ENCODE measurements at places on chromosomes 11 and 22.

GRCh38 chr11:114036147-114036811, 23.2 kb upstream of the ZBTB16 start:
- DNase-seq = peak; percentile 59

- no peak for DNase-seq
Observed at GRCh38 chr11:14193644-14194043, 165.3 kb downstream of the RRAS2 start.

DNA sequence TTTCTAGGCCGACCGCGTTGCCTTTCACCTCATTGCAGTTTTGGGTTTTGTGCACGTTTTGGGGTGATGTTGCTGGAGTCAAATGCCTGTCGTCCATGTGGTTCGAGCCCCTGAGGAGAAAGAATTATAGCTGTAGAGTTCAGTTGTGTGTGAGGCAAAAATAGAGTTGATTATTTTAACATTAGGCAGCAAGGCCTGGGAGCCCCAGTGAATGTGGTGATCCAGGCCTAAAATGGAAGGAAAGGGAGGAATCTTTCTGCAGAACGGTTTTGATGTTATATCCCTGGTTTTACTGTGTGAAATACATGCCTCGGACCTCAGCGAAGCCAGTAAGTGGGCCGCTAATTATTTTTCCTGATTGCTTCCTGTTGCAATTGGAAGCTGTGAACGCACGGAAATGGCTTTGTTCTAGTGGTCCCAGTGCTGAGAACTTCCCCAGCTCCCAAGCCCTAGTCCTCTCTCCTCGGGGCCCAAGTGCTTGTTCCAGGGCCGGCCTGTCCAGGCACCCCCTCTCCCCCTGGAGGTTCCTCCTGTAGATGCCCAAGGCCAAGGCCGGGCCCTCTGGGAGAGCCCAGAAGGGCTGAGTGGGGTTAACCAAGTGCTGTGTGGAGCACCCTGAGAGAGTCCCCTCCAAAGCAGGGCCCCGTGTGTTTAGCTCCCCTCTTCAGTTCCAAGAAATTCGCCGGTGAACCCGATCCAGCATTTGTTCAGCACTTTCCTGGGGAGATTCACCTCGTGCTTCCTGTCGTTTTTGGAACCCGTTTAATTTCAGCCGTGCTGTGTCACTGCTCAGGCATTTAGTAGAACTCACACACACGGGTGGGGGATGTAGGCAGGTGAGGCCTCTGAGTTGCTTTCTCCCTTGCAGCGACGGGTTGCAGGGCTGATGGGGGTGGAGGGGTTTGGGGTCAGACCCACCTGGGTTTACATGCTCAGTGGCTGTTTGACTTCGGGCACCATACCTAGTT, 2.1 kb downstream of the LRP5 start:
- no peak for DNase-seq

- no peak for DNase-seq
Observed at GRCh38 chr22:29259253-29259899, 8.4 kb downstream of the RHBDD3 start.

- peak; percentile 86 for DNase-seq
Observed at GRCh38 chr22:37166675-37167066, 17.0 kb upstream of the IL2RB start.

- no peak for DNase-seq
Observed at GRCh38 chr22:20982563-20982882, 426 bp downstream of the LZTR1 start.

DNA sequence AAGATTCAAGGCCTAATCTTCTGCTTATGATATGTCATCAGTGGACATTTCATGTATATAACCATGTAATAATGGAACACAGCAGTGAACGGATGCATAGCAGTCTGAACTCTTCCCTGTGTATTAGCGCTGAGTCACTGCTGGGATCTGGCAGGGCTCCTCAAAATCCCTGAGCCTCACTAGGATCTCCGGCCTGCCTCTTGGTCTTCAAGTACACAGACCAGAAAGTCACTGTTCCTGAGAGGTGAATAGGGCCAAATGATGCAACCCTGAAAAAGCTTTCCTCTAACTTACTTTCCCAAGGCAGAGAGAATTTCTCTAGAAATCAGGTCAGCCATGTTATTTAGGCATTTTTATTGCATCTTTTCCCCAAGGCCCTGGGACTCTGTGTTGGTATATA, 35.0 kb downstream of the POU2AF1 start:
- no peak for DNase-seq

DNA sequence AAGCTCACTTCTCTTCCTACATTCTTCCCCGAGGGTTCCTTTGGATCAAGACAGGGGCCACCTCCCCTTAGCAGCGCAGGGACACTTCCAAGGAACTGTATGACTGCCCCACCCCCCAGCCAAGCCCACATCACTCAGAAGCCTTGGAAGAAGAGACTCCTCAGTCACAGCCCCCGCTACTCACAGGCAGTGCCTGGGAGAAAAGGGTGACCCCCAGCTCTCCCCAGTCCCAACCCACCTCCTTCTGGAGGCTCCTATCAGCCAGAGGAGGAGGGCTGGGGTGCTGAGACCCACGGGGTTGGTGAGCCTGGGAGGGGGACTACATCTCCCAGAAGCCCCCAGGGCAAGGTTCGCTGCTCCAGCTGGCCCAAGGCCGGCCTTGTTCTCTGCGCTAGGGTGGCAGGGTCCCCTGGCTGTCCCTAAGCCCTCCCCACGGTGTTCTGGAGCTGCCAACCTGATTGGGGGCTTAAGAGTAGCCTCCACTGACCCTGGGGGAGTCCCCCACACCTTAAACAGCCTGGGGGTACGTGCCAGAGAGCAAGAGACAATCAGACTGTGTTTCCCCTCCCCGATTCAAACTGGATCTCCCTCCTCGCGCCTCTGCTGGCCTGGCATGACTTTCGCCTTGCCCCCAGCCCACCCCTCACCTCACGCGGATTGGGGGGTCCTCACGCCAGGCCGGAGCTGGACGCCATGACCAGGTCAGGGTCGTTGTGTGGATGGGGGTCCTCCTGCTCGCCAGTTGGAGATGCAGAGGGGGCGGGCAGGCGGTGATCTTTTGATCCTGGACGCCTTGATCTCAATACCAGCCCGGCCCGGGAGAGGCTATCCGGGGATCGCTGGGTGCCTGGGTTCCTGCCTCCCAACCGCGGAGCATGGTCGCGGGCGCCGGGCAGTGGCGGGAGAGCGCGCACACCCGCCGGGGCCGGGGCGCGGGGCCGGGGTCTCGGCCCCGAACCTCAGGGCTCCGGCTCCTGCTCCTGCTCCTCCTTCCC, 838 bp downstream of the BCL9L start:
- peak; percentile 54 for DNase-seq

DNA sequence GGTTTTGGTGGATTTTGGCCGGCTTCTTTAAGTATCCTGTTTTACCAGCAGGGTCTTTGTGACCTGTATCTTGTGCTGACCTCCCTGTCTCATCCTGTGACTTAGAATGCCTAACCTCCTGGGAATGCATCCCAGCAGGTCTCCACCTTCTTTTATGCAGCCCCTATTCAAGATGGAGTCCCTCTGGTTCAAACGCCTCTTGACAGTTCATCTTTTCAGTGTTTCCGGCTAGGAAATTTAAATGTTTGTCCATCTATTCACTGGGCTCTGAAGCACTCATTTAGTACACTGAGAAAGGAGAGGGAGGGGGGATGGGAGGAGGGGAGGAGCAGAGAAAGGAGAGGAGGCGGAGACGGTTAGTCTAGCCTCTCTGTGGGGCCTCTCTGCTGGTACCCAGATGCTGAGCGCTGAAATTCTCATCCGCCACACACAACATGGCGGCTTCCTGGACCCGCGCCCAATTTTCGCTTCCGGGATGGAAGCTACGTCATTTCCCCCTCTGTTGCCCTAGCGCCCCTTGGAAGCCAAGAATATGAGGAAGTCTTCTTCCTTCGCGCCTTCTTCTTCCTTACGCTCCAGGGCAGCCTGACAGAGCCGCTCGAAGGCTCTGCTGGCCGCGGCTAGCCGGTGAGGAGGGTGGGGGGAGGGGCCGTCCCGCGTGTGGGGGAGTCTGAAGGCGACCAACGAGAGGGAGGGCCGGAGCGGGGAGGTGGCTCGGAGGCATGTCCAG, 69.0 kb upstream of the SYT13 start:
- peak; percentile 89 for DNase-seq

DNA sequence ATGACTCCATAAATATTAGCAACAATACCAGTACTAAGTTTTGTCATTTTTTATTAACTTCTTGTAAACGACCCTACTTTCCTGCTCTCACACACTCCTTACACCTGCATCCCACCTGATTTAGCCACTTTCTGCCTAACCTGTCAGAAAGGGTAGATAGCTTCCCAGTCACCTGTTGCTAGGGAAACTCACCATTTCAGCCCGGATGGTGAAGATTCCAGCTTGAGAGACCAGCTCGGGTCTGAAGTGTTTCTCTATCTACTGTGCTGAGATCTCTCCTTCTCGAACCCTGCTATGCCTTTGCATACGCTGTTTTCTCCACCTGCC, at the start of gene PARVG:
PARVG (plus strand) TSS at position 220 of the 327 bp plus-strand sequence. CDS start 2,405 bp downstream, outside the sequence.
- DNase-seq = no peak

GRCh38 chr11:56783448-56784041, 35.0 kb upstream of the OR9G4 start:
- DNase-seq = no peak

- no peak for DNase-seq
Observed at GRCh38 chr11:134244593-134244992, 8.6 kb downstream of the THYN1 start.

DNA sequence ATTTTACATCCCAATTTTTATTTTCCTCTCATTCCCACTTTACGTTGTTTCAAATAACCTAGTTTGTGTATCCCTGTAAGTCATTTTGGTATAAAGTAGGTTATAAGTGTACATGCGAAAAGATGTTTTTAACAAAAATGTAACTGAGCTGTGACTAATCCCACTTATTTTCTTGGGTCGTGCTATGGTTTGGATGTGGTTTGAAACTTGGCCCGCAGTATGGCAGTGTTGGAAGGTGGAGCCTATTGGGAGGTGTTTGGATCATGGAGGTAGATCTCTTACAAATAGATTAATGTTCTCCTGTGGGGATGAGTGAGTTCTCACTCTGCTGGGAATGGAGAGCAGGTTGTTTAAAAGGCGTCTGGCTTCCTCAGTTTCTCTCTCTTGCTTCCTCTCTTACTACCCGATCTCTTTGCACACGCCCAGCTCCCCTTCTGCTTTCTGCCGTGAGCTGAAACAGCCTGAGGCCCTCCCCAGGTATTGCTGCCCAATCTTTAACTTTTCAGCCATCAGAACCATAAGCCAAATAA, 7.2 kb downstream of the RPL27A start:
- DNase-seq = no peak

- DNase-seq = no peak
Observed at GRCh38 chr11:7670641-7671040, 2.7 kb downstream of the CYB5R2 start.

DNA sequence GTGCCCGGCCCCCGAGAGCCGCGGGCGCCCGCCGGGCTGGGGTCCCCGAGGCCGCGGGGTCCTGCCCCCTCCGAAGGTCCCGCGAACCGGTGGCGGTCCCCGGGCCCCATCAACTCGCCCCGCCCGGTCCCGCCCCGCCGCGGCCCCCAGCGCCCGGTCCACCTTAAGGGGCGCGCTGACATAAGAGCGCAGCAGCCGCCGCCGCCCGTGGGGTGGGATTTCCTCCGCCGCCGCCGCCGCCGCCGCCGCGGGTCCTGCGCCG, at the start of gene ZDHHC8:
ZDHHC8 (plus strand) TSS at position 208 of the 262 bp plus-strand sequence. CDS start 144 bp downstream, outside the sequence.
- peak; percentile 53 for DNase-seq

GRCh38 chr11:95816037-95816436, 25.7 kb downstream of the CEP57 start:
- no peak for DNase-seq

- no peak for DNase-seq
Observed at GRCh38 chr22:38950527-38951295, 6.7 kb upstream of the APOBEC3A start.

DNA sequence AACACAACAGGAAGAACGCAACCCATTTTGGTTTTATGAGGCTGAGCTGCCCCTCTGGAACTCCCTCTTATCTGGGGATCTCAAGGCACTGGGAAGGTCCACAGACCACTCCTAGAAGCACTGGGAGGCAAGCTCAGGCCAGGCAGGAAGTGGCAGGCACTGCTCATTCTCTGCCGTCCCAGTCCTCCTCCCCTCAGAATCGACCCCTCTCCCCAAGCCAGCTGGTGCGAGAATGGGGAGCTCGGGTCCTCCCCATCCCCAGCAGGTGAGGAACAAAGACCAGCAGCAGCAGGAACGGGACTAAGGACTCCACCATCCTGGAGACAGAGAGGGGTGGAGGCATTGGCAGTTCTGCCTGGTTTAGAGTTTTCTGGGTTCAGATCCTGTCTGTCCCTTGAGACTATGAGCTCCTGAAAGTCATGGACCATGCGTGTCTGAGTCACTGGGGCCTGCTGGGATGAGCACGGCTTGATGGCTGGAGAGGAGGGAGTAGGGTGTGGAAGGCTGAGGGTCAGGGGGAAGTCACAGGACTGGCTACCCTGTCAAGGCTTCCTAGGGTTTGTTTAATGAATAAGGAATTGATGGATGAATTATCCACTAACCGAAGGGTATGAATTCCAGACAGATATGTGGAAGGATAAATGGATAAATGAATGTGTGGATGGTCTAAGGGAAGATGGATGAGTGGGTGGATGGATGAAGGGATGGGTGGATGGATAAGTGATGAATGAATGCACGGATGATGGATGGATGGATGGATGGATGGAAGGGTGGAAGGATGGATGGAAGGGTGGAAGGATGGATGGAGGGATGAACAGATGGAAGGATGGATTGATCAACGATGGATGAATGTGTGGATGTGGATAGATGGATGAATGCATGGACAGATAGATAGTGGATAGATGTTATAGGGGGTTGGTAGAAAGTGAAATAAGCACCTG, 6.4 kb downstream of the MYEOV start:
- no peak for DNase-seq

GRCh38 chr11:123052901-123053721, 8.8 kb downstream of the HSPA8 start:
- DNase-seq = no peak

GRCh38 chr22:20946991-20947390, 20.1 kb upstream of the AIFM3 start:
- DNase-seq = no peak

DNA sequence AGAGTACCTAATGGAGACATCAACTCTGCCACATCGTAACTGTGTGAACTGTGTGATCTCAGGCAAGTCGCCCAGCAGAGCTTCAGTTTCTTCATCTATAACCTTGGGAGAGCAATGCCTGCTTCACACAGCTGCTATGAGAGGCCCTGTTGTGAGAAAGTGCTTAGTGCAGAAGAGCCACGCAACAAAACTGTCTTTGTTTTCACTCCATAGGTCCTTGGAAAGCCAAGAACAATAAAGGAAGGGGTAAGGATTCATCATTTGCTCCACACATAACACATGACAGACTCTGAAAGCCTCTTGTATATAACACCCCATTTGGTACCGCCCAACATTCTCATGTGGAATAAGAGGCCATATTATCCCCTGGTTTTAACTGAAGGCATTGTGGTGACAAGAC, 231.9 kb upstream of the ISX start:
- DNase-seq = no peak

- DNase-seq = no peak
Observed at GRCh38 chr11:111814557-111815320, 48.5 kb upstream of the PPP2R1B start.

Data from activated CD8-positive, alpha-beta memory T cell treated with anti-CD3 and anti-CD28 coated beads, Interleukin-2, amount 50 U/mL, for 4 hours (primary cell).